ENCODE measurements at places on chromosomes 7 and 10.

DNA sequence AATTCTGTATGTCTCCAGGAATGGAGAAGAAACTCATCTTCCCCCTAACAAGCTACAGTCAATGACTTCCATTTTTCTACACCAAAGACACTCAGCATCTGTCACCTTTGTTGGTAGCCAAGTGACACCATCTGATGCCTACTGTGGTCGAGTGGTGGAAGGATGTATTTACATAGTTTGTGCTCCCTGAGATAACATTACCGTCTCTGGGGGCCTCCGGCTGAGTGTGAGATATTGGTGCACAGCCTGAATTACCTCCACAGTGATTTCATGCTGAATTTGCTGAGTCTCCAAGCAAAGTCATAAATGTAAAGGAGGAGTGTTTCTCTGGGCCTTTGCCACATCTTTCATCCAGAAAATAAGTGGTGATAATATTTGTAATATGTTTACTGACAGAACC lies 114.0 kb downstream of the GRID1 start:
- no peak for DNase-seq

DNA sequence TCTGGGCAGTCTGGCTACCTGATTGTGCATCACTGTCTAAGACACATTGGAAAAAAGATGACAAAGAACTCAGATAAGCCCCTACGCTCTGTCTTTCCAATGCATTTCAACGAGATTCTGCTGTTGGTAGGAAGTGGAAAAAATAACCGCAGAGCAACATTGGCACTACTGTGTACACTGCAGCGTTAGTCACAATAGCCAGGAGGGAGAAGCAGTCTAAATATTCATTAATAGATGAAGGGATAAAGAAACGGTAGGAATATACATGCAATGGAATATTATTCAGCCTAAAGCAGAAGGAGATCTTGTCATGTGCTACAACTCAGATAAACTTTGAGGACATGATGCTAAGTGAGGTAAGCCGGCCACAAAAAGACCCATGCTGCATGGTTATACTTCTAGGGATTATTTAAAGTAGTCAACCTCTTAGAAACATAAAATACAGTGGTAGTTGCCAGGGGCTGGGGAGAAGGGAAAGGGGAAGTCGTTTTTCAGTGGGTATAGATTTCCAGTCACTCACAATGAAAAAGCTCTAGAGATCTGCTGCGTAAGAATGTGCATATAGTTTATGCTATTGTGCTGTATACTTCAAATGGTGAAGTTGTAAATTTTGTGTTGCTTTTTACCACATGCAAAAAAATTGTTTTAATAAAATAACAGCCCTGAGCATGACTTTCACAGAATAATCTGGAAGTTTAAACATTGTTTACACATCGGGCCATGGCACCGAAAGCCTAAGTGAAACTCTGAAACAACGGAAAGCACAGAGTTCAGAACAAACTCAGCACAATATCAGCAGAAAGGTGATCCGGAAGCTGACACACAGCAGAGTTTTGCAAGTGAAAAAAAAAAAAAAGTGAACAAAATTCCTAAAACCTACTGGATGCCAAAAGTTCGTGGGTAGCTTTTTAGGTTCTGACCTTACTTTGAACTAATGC lies 40.1 kb downstream of the ELMO1 start:
- peak; percentile 16 for DNase-seq

GRCh38 chr10:43867667-43868565 lies 219.2 kb upstream of the ZNF32 start:
- no peak for DNase-seq

- no peak for DNase-seq
Measured at GRCh38 chr7:116449950-116450349, 49.6 kb upstream of the CAV2 start.

DNA sequence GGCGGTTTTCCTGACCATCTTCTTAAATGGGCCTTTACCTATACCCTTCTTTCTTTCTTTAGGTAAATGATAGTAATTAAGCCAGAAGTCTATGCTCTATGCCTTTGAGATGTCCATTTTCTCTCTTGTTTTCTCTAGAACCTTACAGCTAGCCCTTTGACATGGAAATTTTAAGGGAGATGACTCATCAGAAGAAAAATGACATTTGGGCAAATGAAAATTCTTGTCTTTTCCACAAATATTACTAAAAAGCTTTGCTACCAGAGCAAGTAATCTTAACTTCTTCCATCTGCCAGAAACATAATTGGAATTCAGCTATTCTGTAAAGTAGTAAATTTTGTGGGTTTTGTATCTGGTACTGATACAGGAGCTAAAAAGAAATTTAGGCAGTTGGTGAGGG lies 59.5 kb downstream of the CCDC3 start:
- DNase-seq = no peak

DNA sequence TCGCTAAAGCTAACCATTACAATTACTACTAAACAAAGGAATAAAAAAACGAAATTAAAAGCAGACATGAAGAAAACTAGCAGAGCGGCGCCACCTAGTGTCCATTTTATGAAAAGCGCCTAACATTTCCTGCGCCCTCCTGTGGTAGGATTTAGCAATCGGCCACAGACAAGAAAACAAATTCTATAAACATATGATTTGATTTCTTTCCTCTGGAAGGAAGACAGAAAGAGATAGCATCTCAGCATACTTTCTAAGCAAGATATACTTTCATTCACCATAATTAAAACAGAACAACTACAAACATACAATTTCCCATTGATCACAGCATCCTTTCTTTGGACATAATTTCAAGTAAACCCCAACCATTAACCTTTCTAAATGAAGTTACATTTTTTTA lies 337.7 kb upstream of the NPVF start:
- peak; percentile 67 for DNase-seq

- DNase-seq = no peak
Measured at GRCh38 chr10:126955934-126956711, 50.9 kb downstream of the DOCK1 start.

- DNase-seq = no peak
Measured at GRCh38 chr10:117492504-117492903, 50.0 kb upstream of the EMX2 start.

DNA sequence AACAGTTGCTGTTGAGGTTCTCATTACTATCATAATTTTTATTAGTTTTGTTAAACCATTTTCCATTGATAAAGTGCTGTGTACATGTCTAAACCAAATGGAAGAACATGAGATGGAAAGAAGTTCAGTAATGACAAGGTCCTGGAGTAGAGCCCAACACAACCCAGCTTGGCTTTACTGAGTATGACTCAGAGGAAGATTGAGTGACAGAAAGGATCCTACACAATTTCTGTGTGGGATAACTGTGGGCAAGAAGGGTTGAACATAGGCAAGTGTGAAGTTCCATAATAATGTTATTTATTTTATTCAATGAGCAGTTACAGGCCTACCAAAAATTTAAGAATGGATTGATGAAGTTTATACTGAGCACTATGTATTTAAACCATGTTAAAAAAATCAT lies 15.9 kb downstream of the PRKG1 start:
- DNase-seq = no peak

GRCh38 chr10:580778-581177 lies 108.7 kb downstream of the DIP2C start:
- no peak for DNase-seq

DNA sequence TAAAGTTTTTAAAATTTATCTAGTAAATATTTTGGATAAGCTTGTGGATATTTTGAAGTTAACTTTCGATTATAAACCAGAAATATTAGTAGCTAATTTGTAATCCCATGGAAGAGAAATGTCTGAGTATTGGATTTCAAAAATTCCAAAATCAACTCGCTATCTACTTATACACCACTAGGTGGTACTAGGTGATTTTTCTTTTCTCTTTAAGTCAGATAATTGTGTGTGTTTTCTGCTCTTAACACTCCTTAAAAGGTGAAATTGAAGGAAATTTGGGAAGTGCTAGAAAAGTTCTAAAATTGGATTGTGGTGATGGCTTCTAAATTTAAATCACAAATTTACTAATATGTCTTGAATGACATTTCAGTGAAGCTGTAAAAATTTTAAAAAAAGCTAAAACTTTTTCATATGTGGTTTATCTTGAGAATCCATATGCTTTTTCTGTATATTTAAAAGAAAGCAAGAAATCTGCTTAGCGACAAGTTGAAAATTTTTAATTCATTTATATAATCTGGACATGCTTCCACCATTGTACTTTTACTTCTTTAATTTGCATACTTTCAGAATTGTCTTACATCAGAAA lies 90.2 kb downstream of the IPMK start:
- DNase-seq = no peak

DNA sequence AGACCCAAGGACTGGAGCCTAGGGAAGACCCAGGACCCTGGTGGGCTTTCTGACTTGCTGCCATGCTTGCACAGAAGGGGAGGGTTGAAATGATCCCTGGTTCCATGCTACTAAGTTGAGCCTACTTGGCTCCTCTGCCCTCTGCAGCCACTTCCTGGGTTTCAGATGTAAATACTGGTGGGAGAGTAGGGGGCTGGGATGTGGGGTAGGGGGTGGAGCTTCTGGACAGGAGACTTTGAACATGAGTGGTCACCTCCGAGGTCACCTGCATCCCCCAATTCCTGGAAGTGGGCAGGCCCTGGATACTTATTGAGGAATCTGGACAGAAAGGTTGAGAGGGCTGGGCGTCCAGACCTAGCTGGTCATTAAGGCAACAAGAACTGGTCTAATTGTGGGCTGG lies 2.9 kb upstream of the ZMIZ1 start:
- no peak for DNase-seq

GRCh38 chr7:14936554-14936953 lies 34.0 kb upstream of the DGKB start:
- no peak for DNase-seq

- no peak for DNase-seq
Measured at GRCh38 chr7:64872351-64873154, 30.5 kb upstream of the ZNF273 start.

GRCh38 chr10:7107285-7107684 lies 303.5 kb downstream of the SFMBT2 start:
- no peak for DNase-seq

GRCh38 chr10:17031637-17032635 lies 97.7 kb downstream of the CUBN start:
- no peak for DNase-seq

DNA sequence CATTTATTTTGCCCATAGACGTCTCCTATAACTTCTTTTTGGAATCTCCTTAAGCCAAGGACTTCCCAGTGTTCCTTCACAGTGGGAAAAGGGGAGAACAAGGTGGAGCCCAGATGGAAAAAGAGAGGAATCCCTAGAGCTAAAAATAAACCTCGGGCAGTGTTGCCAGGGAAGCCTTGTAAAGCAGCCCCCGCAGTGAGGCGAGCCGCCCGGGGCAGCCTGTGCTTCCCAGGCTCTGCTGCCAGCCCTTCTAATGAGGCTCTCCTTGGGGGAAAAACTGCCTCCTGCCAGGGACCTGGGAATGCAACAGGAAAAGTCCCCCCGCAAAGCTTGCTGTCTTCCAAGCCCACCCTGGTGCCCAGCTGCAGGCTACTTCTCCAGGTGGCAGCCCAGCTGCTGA lies 71.7 kb downstream of the SH3PXD2A start:
- DNase-seq = no peak

- no peak for DNase-seq
Measured at GRCh38 chr10:4651404-4652037, 174.5 kb upstream of the AKR1E2 start.

- no peak for DNase-seq
Measured at GRCh38 chr7:87420173-87420572, 55.3 kb downstream of the ABCB4 start.

DNA sequence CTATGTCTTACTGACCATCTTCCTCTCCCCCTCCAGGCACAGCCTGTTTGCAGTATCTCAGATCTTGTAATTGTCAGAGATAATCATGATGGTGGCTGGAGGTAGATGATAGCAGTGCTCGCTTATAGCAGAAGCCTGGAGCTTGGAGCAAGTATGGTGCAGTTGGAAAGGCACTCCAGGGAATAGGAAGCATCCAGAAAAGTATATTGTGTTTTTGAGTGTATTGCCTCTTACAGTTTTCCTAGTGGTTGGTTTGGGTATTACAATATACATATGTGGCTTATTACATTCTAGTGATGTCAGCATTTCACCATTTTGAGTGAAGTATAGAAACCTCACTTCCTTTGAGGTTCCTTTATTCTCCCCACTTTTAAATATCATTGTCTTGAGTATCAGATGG lies 101.5 kb downstream of the STK31 start:
- DNase-seq = no peak

- no peak for DNase-seq
Measured at GRCh38 chr10:129483430-129484010, 16.5 kb downstream of the MGMT start.

- DNase-seq = no peak
Measured at GRCh38 chr10:31771331-31771831, 157.2 kb downstream of the ARHGAP12 start.

DNA sequence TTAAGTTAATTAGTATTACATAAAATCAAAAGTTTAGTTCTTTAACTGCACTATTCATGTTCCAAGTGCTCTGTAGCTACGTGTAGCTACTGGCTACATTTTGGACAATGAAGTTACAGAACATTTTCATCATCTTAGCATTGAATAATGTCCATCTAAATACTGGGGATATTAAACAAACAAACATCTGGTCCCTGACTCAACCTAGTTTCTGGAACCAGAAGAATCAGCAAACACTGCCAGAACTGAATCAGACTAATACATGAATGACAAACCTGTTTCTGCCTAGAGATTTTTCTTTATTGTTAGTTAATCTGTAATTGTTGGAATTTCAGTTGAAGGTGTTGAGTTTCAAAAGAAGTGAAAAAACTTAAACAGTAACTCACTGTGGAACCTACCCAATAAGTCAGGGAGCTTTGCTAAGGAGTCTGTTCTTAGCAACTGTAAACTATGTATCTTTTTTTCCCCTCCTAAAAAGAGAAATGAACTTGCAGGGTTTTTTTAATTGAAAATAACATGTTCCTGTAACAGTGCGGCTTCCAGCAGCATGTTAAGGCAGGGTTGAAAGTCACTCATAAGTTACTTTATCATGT lies 58.3 kb downstream of the CDK13 start:
- DNase-seq = no peak

DNA sequence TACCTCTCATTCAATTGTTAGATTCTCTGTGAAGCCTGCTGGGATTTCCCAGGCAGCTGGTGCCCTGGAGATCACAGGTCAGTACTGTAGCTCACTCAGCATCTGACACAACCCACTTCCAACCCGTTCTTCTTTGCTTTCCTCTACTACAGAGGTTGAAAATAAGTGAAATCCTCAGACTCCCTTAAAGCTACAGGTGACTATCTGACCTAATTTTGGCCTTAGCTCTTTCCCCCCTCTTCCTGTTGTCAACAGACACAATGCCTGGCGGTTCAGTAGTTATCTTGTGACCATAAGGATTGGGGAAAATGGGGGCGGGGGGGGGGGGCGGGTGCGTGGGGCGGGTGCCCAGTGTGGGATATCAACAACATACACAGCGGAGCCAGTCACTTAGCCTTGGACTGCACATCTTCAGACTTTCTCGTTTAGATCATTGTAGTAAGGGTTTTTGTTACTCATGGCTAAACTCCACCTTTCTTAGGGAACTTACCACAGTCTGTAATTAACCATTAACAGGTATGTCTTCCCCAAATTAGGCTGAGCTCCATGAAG lies 37.8 kb downstream of the MTPN start:
- no peak for DNase-seq

DNA sequence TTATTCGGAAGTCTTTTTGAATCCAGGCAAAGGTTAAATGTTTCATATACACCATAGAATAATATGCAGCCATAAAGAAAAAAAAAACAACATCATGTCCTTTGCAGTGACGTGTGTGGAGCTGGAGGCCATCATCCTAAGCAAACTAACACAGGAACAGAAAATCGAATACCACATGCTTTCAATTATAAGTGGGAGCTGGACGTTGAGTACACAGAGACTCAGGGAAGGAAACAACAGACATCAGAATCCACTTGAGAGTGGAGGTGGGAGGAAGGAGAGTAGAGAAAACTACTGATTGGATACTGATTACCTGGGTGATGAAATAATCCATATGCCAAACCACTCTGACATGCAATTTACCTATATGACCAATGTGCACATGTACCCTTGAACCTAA lies 293.4 kb downstream of the KLF6 start:
- DNase-seq = no peak

Measured in activated CD4-positive, alpha-beta T cell treated with anti-CD3 and anti-CD28 coated beads, Interleukin-2, amount 50 U/mL, for 1 hour (primary cell).